Left ventricle myocardium inferior (tissue), 1 donor: ENCODE measurements at places on chromosomes 2 and 18. TPM values are rescaled to one million over a fixed set of nuclear protein-coding genes. Genes with fewer than 3 reads are reported as not detected.

DNA sequence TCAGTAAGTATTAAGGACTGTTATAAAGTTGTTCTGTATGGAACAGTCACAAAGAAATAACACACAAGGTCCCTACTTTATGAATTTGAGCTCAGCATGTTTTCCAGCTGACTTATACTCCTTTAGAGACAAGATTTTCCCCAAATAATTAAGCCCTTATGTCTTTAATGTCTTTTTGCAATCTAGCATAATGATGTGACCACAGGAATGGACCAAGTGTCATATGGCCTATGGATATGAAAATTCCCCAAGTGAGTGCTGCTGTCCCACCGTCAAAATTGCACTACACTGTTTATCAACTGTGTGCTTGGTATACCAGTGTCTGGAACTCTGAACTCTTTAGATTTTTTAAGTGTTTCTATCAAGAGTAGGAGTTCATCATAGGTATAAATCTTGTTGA, 369.6 kb downstream of the PID1 start:
- no peak for DNase-seq
- H3K4me1 ChIP-seq = no peaks in the 10 kb centered on the region
- no peak overlapping the region for H3K4me3 ChIP-seq
- no peak overlapping the region for H3K27ac ChIP-seq
- H3K36me3 ChIP-seq = no peaks in the 10 kb centered on the region

DNA sequence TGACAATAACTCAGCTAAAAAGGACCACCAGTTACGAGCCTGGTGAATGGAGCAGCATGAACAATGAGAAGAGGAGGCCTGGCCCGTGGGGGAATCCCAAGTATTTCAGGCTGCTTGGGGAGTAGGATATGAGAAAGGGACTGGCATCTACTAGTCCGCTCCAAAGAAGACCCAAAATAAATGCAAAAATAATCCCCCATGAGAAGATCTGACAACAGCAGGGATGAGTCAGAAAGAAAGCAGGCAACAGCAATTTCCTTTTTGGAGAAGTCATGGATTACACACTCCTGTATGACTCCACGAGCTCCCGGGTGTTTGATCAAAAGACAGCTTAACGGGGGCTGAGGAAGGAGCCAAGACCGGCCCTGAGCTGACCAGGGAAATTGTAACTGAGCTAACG, 111.4 kb downstream of the SOX11 start:
- peaks cover 4% of the 10 kb centered on the region for H3K27me3 ChIP-seq
- no peak for DNase-seq
- no peak overlapping the region for H3K27ac ChIP-seq
- H3K4me1 ChIP-seq = no peaks in the 10 kb centered on the region

Gene B4GALT6
- total RNA-seq = 5.3 TPM

DNA sequence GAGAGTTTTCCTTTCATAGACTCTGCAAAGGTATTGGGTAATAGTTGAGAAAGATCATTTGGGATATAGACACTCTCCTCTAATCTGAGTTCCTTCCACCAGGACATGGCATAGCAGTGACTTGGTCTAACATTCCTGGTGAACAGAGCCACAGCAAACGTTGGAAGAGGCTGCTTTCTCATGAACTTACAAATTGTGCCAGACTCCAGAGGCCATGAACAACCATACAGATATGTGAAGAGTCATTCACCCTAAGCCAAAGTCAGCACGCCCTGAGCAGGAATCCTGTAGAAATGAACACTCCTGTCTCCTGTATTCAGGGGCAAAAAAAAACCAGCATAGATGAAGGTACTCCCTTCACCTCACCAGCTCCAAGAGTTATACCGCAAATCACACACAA, 152.8 kb downstream of the TMEM18 start:
- peaks cover 57% of the 10 kb centered on the region for H3K27me3 ChIP-seq
- no peaks in the 10 kb centered on the region for H3K36me3 ChIP-seq
- H3K4me1 ChIP-seq = no peaks in the 10 kb centered on the region

Gene CIDEA
- total RNA-seq = 0.33 TPM

DNA sequence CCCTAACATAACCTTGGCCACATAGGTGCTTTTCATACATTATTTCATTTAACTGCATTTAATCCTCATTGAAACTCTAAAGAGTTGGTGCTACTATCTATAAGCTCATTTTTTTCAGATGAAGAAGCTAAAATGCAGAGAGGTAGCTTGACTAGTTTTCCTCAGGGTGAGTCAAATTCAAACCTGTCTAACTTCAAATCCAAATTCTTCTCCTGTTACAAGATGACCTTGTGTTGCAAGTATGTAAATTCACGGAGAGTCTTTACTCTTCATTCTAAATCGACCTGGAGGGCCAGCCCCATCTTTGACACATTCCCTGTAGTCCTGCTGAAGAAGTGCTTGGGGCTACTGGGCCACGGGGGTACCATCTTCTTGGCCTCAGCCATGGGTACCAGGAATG, 8.2 kb upstream of the SETBP1 start:
- H3K4me1 ChIP-seq = peaks cover 15% of the 10 kb centered on the region
- no peak overlapping the region for H3K4me3 ChIP-seq
- H3K27ac ChIP-seq = no peak overlapping the region
- no peaks in the 10 kb centered on the region for H3K36me3 ChIP-seq
- no peaks in the 10 kb centered on the region for H3K27me3 ChIP-seq

DNA sequence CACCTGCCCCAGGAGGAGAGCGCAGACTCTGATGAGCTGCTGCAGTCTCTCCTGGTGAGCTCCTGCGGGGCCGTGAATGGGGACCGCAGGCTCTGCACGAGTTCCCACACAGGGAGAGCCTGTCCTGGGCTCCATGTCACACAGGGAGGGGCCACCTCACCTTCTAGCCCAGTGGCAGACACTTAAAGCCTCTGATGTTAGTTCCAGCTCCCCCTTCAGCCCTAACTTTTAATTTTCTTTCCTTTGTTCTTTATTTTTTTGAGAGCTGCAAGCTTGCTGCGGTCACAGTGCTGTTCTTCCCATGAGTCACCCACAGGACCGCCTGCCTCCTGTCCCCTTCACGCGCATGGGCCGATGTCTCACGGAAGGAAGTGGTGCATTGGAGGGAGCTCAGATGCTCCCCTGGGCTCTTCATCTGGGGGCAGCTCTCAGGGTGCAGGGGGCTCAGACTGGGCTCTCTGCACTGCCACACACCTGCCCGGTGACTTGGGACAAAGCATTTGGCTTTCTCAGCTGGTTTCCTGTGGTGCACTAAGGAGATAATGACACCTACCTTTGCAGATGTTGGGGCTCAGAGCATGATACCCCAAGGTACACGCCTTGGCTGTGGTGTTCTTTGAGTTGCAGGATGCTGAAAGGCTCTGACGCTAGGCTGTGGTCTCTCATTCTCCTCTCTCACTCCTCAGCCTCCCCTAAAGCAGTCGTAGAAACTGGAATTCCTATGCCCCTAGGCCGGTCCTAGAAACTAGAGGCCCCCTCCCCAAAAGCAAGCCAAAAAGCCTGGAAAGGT, 37.2 kb upstream of the PXDN start:
- no peak overlapping the region for H3K4me3 ChIP-seq
- no peak for DNase-seq
- no peak overlapping the region for H3K27ac ChIP-seq
- no peaks in the 10 kb centered on the region for H3K36me3 ChIP-seq

- DNase-seq = no peak
- no peak overlapping the region for H3K4me3 ChIP-seq
- H3K27me3 ChIP-seq = no peaks in the 10 kb centered on the region
These were observed 323.2 kb downstream of the LRRTM1 start for GRCh38 chr2:79981316-79981715.

- H3K27me3 ChIP-seq = no peaks in the 10 kb centered on the region
- H3K36me3 ChIP-seq = no peaks in the 10 kb centered on the region
- H3K27ac ChIP-seq = no peak overlapping the region
- no peak overlapping the region for H3K4me3 ChIP-seq
These were observed 61.6 kb upstream of the CD302 start for GRCh38 chr2:159859583-159859982.

Gene TEKT4
- not detected for total RNA-seq

- peaks cover 43% of the 10 kb centered on the region for H3K4me1 ChIP-seq
- no peak overlapping the region for H3K27ac ChIP-seq
- H3K27me3 ChIP-seq = no peaks in the 10 kb centered on the region
- DNase-seq = no peak
- peaks cover 42% of the 10 kb centered on the region for H3K36me3 ChIP-seq
These were observed 48.1 kb downstream of the TPGS2 start for GRCh38 chr18:36780748-36781147.

GRCh38 chr2:2825516-2826208, 494.6 kb upstream of the MYT1L start:
- H3K36me3 ChIP-seq = no peaks in the 10 kb centered on the region
- H3K27me3 ChIP-seq = peaks cover 21% of the 10 kb centered on the region
- DNase-seq = no peak
- H3K4me1 ChIP-seq = no peaks in the 10 kb centered on the region

Gene PDE1A
- 17.3 TPM for total RNA-seq

Gene MRPL44
- total RNA-seq = 39.9 TPM

Gene TANC1
- total RNA-seq = 59.7 TPM

GRCh38 chr2:111900859-111901258, 2.5 kb downstream of the MERTK start:
- H3K4me1 ChIP-seq = peaks cover 86% of the 10 kb centered on the region
- no peak for DNase-seq
- H3K36me3 ChIP-seq = no peaks in the 10 kb centered on the region
- H3K27ac ChIP-seq = peak overlapping the region; percentile 95
- H3K4me3 ChIP-seq = peak overlapping the region; percentile 97
